ENCODE measurements at places on chromosomes 3 and 15. TPM values are rescaled to one million over a fixed set of nuclear protein-coding genes. Genes with fewer than 3 reads are reported as not detected.

DNA sequence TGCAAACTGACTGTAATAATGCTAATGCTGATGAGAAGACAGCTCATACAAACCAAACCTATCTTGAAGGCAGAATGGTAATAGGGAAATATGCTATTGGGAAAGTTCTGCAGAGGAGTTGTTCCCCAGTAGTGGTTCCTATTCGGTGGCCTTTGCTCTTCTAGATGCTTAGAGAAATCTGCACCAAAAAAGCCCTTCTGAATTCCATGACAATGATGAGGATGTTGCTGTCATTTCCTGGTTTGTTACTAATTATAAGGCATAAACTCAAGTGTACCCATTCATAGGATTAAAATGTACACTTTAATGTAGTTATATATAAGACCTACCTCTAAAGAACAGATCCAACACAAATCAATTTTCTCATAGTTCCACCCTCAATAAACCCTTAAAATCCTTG, 30.1 kb downstream of the TOMM70 start:
- H3K27me3 ChIP-seq: no peaks in the 10 kb centered on the region
- H3K27ac ChIP-seq: no peak overlapping the region
- no peak for DNase-seq
- peaks cover 12% of the 10 kb centered on the region for H3K4me1 ChIP-seq
- peaks cover 13% of the 10 kb centered on the region for H3K36me3 ChIP-seq
- no peak overlapping the region for H3K4me3 ChIP-seq

- H3K36me3 ChIP-seq: no peaks in the 10 kb centered on the region
- H3K27me3 ChIP-seq: peaks cover 3% of the 10 kb centered on the region
- H3K4me3 ChIP-seq: no peak overlapping the region
- no peak overlapping the region for H3K27ac ChIP-seq
Observed at GRCh38 chr3:195744437-195744836, 23.7 kb downstream of the MUC20 start.

- peaks cover 1% of the 10 kb centered on the region for H3K27me3 ChIP-seq
- no peaks in the 10 kb centered on the region for H3K36me3 ChIP-seq
Observed at GRCh38 chr15:29822100-29822683, at the start of gene TJP1. TJP1 (minus strand) TSS chr15:29822468; CDS start chr15:29822028, 440 bp downstream.

- DNase-seq: no peak
- H3K27ac ChIP-seq: no peak overlapping the region
- no peaks in the 10 kb centered on the region for H3K4me1 ChIP-seq
- H3K27me3 ChIP-seq: no peaks in the 10 kb centered on the region
- H3K4me3 ChIP-seq: no peak overlapping the region
- no peaks in the 10 kb centered on the region for H3K36me3 ChIP-seq
Observed at GRCh38 chr3:58688574-58688973, 22.0 kb upstream of the FAM3D start.

- no peak overlapping the region for H3K27ac ChIP-seq
- DNase-seq: no peak
- no peak overlapping the region for H3K4me3 ChIP-seq
- peaks cover 3% of the 10 kb centered on the region for H3K27me3 ChIP-seq
- H3K36me3 ChIP-seq: no peaks in the 10 kb centered on the region
Observed at GRCh38 chr15:66876421-66876730, 174.3 kb downstream of the SMAD6 start.

- H3K4me3 ChIP-seq: no peak overlapping the region
- no peaks in the 10 kb centered on the region for H3K4me1 ChIP-seq
- no peaks in the 10 kb centered on the region for H3K36me3 ChIP-seq
- no peak for DNase-seq
- H3K27ac ChIP-seq: no peak overlapping the region
- peaks cover 14% of the 10 kb centered on the region for H3K27me3 ChIP-seq
Observed at GRCh38 chr3:122188737-122189136, 5.3 kb downstream of the CASR start.

Gene SLC28A1
- 0.31 TPM for total RNA-seq

Gene FOXB1
- total RNA-seq: not detected
